ENCODE measurements at places on chromosomes 2 and 18.
A peak's percentile ranks its signal among the peaks of the same experiment; 100 is the strongest.

DNA sequence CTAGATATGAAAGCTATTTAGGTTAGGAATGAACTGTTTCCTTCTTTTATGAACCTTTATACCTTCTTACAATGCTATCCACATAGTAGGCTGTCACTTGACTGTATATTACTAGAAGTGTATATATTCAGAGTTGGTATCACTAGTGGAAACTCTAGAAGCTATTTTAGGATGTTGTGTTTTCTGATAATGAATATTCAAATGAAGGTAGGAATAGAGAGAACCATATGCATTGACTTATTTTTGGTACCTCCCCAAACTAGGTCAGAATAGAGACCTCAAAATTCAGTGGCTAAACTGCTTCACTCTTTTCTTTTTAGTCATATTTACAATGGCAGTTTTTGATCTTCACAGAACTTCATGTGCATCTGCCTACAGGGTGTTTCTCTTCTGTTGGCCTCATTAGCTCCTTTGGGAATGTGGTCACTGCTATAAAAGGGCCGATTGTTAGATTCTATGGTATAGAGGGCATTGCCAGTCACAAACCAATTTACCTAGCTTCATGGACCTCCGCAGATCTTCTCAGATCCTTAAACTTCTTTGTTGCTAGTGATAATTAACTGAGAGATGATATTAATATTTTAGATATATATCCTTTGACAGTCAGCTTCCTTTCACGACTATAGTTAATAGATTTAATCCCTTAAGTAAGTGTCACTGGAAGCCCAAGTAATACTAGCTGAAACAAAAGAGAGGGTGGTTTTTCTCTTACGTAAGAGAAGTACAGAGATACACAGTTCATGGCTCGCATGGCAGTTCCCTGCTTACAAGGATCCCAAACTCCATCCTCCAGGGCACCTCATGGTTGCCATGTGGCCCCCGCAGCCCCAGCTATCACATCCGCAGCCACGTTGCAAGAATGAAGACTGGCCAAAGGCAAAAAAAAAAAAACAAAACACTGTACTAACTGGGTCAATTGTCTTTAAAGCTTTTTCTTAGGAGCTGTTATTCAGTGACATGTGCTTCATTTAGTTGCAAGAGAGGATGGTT lies 61.0 kb downstream of the TSPYL6 start:
- ATAC-seq: no peak

- no peak for ATAC-seq
Measured at GRCh38 chr2:24874035-24874434, 46.0 kb downstream of the ADCY3 start.

DNA sequence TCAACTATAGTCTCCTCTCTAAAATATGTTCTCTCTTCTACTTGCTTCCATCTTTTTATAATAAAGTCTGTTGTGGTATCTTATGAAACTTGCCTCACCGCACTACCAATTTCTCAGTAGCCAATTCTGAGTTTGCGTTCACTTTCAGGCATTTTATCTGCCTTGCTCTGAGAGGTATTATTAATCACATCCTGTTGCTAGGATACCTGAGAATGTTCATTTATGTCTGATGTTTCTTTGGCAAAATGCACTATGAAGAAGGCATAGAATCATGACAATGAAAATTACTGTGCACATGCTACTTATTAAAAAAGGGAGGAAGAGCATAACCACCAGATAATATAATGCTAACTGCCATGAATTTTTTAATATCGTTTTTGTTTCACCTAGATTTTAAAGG lies 130.2 kb downstream of the CHST9 start:
- ATAC-seq: no peak

DNA sequence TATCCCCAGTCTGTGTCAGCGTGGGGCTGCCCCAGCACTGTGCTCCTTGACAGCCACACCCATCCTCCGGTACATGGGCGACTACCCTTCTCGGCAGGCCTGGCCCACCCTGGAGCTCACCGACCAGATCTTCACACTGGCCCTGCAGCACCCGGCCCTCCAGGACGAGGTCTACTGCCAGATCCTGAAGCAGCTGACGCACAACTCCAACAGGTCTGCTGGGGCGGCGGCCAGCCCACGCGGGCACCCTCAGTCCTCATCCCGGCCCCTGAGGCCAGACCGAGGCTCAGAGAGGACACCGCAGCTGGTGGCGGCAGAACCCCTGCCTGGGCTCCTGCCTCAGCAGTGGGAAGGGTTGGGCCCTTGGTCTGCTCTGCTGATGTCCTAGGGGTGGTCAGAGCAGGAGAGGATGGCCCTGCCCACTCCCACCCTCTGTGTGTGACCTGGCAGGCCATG lies 14.4 kb upstream of the GPR17 start:
- no peak for ATAC-seq

GRCh38 chr2:80926168-80926567 lies 621.6 kb upstream of the LRRTM1 start:
- ATAC-seq: no peak

DNA sequence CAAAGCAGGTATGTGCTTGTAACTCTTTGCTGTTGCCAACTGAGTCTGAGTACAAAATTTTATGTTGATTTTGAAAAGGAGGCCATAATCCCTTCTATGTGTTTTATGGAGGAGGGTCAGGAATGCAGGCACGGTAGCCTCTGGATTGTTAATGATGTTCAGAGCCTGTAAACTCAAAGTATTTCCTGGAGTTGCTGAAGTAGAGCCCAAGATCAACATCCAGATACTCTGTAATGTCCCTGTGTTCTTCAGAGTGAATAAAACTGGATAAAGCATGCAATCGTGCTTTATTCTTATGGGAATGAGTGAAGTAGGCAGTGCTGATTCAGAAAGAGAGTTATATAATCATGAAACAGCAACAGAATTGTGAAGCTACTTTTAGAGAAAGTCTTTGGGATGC lies 61.8 kb upstream of the CHRNA1 start:
- ATAC-seq: no peak

- ATAC-seq: no peak
Measured at GRCh38 chr18:56541793-56542192, 96.6 kb downstream of the TXNL1 start.

GRCh38 chr2:20439503-20439902 lies 7.4 kb upstream of the RHOB start:
- ATAC-seq: no peak

DNA sequence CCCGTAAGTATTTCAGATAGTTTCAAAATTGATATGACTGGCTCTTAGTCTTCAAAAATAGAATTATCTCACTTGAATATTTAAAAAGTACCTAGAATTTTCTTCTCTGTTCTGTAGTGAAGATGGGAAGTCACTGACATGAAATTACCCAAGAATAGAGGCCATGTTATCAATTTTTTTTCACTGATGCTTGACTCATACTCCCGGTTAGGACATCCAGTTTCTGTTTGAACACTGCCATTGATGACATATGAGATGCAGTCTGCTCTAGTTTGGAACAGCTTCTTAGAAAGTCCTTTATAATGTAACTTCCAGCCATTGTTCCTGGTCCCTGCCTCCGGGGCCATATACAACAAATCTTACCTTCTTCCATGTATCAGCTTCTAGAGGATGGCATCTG lies 26.0 kb downstream of the MAP3K20 start:
- ATAC-seq: peak; percentile 89

- peak; percentile 24 for ATAC-seq
Measured at GRCh38 chr2:85409845-85410583, at the start of gene CAPG. Gene CAPG, minus strand, starts transcription at chr2:85410366. Its CDS starts 8,221 bp downstream, at chr2:85402145.

Data from activated T-helper 17 cell treated with anti-CD3 and anti-CD28 coated beads, Interleukin-2, amount 50 U/mL, for 72 hours (primary cell).